Smooth muscle cell of the pulmonary artery (primary cell): ENCODE measurements at places on chromosomes 16 and 17. TPM values are rescaled to one million over a fixed set of nuclear protein-coding genes. Genes with fewer than 3 reads are reported as not detected.

Gene KRT40
- not detected in 2 replicates for total RNA-seq

Gene CARD14
- total RNA-seq: 0.03 TPM in 1 of 2 replicates, not detected in the other

Gene PRAC2
- not detected in 2 replicates for total RNA-seq

Gene KRT39
- total RNA-seq: not detected in 2 replicates

Gene FAM20A
- 0.17 and 8.7 TPM in 2 replicates for total RNA-seq

Gene HSF4
- total RNA-seq: 12.1 and 23.0 TPM in 2 replicates

Gene ZDHHC1
- total RNA-seq: 8.1 and 10.5 TPM in 2 replicates

Gene MAP3K14
- 1.9 and 3.4 TPM in 2 replicates for total RNA-seq

Gene CDIPT
- total RNA-seq: 101 and 114 TPM in 2 replicates

Gene ATXN7L3
- 49.3 and 50.2 TPM in 2 replicates for total RNA-seq

Gene AMFR
- 285 and 317 TPM in 2 replicates for total RNA-seq

Gene MRPL45
- 20.5 and 23.1 TPM in 2 replicates for total RNA-seq

Gene CACNG5
- total RNA-seq: not detected in 2 replicates

Gene KRTAP9-2
- not detected in 2 replicates for total RNA-seq

Gene CALB2
- 0.46 and 1.3 TPM in 2 replicates for total RNA-seq

Gene KSR1
- 26.1 and 30.8 TPM in 2 replicates for total RNA-seq

Gene TIMM22
- 12.6 and 12.7 TPM in 2 replicates for total RNA-seq

Gene HBA1
- total RNA-seq: not detected in 2 replicates

Gene SLC13A2
- not detected in 2 replicates for total RNA-seq

Gene MRPL58
- total RNA-seq: 13.4 and 15.6 TPM in 2 replicates

Gene CTRL
- 0.30 and 0.85 TPM in 2 replicates for total RNA-seq

Gene METTL9
- total RNA-seq: 134 and 141 TPM in 2 replicates

Gene DHRS7C
- total RNA-seq: not detected in 2 replicates

Gene DNAH9
- not detected in 2 replicates for total RNA-seq

Gene TP53TG3B
- total RNA-seq: not detected in 2 replicates

Gene RDM1
- total RNA-seq: 0.59 TPM in 1 of 2 replicates, not detected in the other

Gene GCGR
- total RNA-seq: not detected in 2 replicates

Gene FGF11
- total RNA-seq: 12.9 and 16.7 TPM in 2 replicates

Gene CAVIN1
- total RNA-seq: 538 and 866 TPM in 2 replicates

Gene SCIMP
- not detected in 2 replicates for total RNA-seq

Gene ARHGAP23
- total RNA-seq: 40.1 and 95.5 TPM in 2 replicates

Gene AIPL1
- total RNA-seq: not detected in 2 replicates

Gene KRTAP9-4
- total RNA-seq: not detected in 2 replicates

Gene HSD11B2
- total RNA-seq: 0.20 TPM in 1 of 2 replicates, not detected in the other

Gene SDK2
- 0.10 and 0.13 TPM in 2 replicates for total RNA-seq

Gene UMOD
- not detected in 2 replicates for total RNA-seq

Gene PRDM7
- total RNA-seq: not detected in 2 replicates

Gene NDUFAB1
- total RNA-seq: 71.2 and 76.4 TPM in 2 replicates

Gene ASPA
- total RNA-seq: 0.07 and 1.2 TPM in 2 replicates

Gene HIC1
- 28.5 and 38.2 TPM in 2 replicates for total RNA-seq

Gene GSG1L
- total RNA-seq: not detected in 2 replicates

Gene ANTKMT
- 17.7 and 23.0 TPM in 2 replicates for total RNA-seq

Gene ZP2
- not detected in 2 replicates for total RNA-seq

Gene ANKS4B
- total RNA-seq: not detected in 2 replicates

Gene CCDC40
- total RNA-seq: 1.8 and 1.9 TPM in 2 replicates

Gene PYY
- total RNA-seq: not detected in 2 replicates

Gene TBX21
- total RNA-seq: not detected in 2 replicates

Gene SPNS3
- not detected in 2 replicates for total RNA-seq

Gene NACA2
- total RNA-seq: 0.13 TPM in 1 of 2 replicates, not detected in the other

Gene CCL1
- not detected in 2 replicates for total RNA-seq

Gene CCP110
- total RNA-seq: 13.4 and 13.5 TPM in 2 replicates

Gene HOXB5
- 0.20 and 0.50 TPM in 2 replicates for total RNA-seq

Gene GRB7
- total RNA-seq: 0.13 TPM in 1 of 2 replicates, not detected in the other

Gene RGS11
- total RNA-seq: 4.0 and 6.3 TPM in 2 replicates

Gene KRTAP4-6
- total RNA-seq: not detected in 2 replicates

Gene TMC5
- total RNA-seq: not detected in 2 replicates

Gene NEUROD2
- not detected in 2 replicates for total RNA-seq
